ENCODE measurements at places on chromosomes 5 and 9.

DNA sequence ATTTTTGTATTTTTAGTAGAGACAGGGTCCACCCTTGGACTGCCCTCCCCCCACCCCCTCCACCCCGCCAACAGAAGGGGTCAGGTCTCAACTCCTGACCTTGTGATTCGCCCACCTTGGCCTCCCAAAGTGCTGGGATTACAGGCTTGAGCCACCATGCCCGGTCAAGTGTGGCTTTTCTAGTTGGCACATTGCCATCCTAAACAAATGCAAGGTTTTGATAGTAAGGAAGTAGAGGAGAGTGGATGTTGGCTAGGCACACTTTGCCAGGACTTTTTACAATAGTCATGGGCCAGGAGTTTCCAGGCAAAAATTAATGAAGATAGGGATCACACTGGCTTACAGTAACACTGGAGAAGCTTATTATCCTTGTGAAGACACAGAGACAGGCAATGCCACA, 62.4 kb downstream of the GALNT12 start:
- no peak for DNase-seq

- DNase-seq = no peak
Observed at GRCh38 chr5:8848997-8849594, 696.8 kb downstream of the SEMA5A start.

DNA sequence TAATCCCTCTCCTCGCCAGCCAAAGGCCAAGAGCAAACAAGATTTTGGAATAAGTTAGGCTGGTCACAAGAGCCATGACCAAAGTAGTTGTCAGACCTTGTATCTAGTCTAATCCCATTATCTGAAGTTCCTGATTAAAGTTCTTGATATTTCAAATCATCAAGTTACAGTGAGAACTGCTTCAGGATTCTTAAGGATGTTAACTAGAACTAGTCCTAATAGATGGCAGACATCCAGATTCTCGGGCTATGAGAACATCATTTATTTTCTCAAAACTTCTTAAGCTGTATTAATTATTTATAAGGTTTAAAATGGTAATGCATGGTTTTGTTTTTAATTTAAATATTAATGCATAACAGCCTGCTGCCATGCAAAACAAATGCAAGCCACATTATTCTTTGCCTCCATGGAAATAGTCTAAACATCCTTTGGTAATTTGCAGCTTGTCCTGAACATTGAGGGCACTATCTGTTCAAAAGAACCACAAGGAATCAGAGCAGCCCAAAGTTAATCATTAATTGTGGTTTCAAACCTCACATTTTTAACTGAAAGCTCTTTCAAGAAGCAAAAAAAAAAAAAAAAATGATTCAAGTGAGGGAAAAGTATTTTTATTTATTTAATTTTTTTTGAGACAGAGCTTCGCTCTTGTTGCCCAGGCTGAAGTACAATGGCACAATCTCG, 95.1 kb downstream of the TTC39B start:
- DNase-seq = no peak

- DNase-seq = no peak
Observed at GRCh38 chr5:60776343-60776742, 67.7 kb downstream of the ELOVL7 start.

- no peak for DNase-seq
Observed at GRCh38 chr9:132641216-132641615, 28.6 kb downstream of the DDX31 start.

DNA sequence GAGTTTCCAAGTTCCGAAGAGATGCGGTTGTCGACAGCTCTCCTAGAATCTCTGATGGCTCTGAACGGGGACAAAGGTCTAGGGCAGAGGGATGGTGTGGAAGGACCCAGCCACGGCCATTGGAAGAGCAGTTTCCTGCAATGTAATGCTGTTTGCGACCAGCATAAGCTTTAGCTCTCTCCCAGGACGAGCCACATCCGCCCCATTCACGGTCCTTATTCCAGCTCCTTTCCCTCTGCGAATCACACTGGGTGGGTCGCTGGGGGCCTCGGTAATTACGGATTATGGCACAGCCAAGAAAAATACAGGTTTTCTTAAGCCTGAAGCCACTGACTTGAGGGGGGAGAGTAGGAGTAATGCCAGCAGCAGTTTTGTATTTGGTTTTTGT, 22.7 kb downstream of the ANXA2R start:
- DNase-seq = no peak

DNA sequence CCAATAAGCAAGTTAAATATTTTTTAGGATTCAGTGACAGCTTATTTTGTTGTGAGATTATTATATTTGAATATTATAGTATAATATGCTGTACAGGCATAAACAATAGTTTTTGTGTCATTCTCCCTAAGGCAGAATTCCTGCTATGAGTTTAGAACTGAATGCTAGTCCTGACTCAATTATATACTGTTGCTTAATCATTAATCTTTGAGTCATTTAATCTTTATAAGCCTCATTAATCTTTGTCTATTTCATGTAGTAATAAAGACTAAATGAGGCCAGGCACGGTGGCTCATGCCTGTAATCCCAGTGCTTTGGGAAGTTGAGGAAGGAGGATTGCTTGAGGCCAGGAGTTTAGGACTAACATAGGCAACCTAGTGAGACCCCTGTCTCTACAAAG, 3.6 kb upstream of the DCP2 start:
- no peak for DNase-seq

GRCh38 chr5:180804129-180804618, 1.6 kb upstream of the MGAT1 start:
- DNase-seq = no peak

DNA sequence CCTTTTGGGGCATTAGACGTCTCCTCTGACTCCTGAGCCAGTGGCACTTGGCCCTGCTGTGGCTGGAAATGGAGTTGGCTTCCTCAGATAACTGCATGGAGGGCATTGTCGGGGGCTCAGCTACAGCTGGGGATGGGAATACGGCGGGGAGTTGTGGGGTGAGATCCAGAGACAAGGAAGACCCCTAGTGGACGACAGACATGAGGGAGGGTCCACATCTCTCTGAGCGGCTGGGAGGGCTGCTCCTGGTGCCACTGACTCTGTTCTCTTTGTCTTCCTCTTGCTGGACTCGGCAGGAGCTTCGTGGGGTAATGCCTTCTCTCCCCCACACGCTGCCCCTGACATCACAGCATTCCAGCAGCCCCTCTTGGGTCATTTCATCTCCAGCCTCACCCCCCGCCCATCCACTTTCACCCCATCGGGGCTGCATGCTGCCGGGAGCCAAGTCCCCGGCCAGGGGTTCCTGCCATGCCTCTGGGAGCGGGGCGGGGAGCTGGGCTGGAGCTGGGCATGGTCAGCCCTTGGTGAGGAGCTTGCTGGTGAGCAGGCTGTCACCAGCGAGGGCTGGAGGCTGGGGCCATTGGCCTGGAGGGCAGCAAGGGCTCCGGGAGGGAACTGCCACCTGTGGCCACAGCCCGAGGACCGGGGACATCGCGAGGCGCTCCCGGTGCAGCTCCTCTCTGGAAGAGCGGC, 172.3 kb downstream of the CACNA1B start:
- no peak for DNase-seq

DNA sequence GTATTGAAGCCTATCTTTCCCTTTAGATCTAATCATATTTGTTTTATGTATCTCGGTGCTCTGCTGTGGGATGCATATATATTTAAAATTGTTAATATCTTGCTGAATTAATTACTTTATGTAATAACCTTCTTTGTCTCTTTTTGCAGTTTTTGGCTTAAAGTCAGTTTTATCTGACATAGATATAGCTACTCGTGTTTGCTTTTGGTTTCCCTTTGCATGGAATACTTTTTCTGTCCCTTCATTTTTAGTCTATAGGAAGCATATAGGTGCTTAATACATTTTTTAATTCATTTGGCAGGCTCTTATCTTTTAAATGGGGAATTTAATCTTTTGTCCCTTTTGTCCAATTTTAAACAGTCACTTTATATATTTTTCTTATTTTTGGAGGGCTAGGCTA, 360.6 kb upstream of the PRR16 start:
- DNase-seq = no peak

GRCh38 chr9:95626341-95626740, 109.6 kb upstream of the PTCH1 start:
- DNase-seq = no peak

DNA sequence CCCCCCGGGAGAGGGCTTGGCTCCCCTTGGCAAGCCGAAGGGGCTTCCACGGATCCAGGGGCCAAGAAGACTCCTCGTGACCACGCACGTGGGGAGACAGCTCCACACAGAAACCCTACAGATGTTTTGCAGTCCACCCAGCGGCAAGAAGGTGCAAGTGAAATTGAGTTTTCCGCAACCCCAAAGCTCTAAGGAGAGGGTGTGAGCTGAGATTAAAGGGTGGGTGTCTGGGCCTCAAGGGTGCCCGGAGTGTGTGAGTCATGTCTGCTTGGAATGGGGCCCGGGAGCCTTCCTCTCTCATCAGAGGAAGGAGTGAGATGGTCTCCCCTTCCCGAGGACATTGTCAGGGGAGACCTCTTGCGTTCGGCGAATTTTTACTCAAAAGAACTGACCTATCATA, 79.1 kb downstream of the OLFM1 start:
- no peak for DNase-seq

GRCh38 chr9:70924895-70925547, 196.4 kb downstream of the TRPM3 start:
- DNase-seq = no peak

- no peak for DNase-seq
Observed at GRCh38 chr9:4689687-4690104, 10.3 kb downstream of the CDC37L1 start.

GRCh38 chr5:154371687-154372086, 74.1 kb upstream of the SAP30L start:
- DNase-seq = no peak

GRCh38 chr9:87732756-87733155, 6.8 kb downstream of the CTSL start:
- no peak for DNase-seq

DNA sequence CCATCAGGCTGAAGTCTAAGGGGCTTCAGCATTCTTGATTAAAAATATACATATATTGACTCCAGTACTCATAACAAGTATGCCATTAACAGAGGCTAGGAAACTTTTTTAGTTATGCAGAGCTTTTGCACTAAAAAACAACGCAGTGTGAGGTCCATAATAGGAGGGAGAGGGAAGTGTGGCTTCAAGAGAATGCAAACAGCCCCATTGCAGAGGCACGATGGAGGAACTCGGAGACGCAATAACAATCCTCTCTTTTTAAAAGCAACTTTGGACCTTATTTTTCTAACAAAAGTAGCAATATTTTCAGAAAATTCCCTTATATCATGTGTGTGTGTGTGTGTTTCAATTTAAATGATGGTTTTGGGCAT, 150.0 kb upstream of the PTCH1 start:
- DNase-seq = no peak

GRCh38 chr9:131701436-131701781, 38.5 kb downstream of the RAPGEF1 start:
- no peak for DNase-seq

DNA sequence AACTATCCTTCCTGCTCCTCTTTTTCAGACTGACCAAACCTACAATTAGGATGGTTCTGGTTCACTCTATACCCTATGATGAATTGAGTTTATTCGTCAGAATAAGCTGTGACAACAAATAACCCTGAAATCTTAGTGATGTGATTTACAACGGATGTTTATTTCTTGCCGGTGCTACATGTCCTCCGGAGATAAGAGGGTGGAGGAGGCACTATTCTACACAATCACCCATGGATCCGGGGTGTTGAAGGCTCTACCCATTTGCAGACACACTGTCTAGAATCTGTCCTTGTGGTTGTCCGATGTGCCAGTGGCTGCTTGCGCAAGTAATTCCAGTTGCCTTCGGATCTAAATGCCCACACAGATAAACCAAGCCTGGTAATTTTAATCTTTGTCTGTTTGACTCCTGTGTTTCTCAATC, 44.7 kb downstream of the CDC14B start:
- DNase-seq = no peak

- no peak for DNase-seq
Observed at GRCh38 chr5:132237141-132237540, 9.5 kb upstream of the P4HA2 start.

- DNase-seq = no peak
Observed at GRCh38 chr5:119323601-119324000, 32.2 kb upstream of the TNFAIP8 start.

DNA sequence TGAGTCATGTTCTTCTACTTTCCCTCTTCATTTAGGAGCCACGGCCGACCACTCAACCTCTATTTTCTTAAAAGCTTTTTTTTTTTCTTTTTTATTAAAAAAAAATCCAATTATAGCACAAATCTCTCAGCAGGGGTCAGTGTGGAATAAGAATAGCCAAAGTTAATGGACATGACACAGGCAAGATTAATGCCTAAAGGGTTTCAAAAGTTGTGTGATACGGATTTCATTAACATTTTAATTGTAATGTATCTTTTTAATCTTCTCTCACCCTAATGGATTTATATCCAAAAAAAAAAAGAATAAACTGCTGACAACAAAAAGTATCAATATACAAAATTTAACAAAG, 5.4 kb downstream of the NACC2 start:
- no peak for DNase-seq

- DNase-seq = no peak
Observed at GRCh38 chr9:38292480-38292879, 100.0 kb upstream of the ALDH1B1 start.

DNA sequence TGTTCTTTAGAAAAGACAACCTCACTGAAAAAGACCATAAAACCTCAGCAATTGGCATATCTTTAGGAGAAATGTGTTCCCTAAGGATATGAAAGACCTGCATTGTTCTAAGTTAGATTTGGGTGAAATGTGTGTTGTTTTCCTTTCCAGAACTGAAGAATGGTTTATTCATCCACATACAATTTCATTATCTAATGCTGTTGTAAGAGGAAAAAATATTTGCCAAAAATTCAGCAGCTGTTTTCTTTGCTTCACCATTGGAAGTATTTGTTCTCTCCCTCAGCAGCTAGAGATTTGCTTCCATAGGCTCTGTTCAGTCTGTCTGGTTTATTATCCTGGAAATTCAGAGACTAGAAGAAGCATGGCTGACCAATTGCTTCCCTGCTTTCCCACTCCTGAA, 150.9 kb downstream of the ISOC1 start:
- no peak for DNase-seq

- no peak for DNase-seq
Observed at GRCh38 chr5:126540631-126541030, 54.4 kb downstream of the ALDH7A1 start.

DNA sequence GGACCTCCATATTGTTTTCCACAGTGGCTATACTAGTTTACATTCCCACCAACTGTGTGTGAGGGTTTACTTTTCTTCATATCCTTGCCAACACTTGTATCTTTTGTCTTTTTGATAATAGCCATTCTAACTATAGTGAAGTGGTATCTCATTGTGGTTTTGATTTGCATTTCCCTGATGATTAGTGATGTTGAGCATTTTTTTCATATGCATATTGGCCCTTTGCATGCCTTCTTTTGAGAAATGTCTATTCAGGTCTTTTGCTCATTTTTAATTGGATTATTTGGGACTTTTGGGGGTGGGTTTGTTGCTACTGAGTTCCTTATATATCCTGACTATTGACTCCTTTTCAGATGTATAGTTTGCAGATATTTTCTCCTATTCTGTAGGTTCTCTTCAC, 44.4 kb downstream of the FEM1C start:
- DNase-seq = no peak

DNA sequence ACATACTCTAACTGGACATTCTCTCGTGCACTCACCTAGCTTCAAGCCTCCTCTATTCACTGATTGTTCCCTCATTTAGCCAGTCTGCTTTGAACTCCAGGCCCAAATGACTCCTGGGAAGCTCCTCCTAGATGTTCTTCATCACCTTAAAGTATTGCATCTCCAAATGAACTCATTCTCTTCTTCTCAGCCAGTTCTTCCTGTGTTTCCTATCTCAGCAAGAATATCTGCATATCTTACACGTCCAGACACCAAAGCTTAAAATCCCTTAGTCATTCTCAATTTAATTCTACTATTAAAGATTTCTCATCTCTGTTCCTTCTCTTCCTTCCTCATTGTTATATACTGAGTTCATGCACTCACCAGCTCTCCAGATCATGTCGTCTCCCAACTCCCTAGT, 118.6 kb upstream of the DAB2 start:
- no peak for DNase-seq
